ENCODE measurements at places on chromosomes 16 and 17.

DNA sequence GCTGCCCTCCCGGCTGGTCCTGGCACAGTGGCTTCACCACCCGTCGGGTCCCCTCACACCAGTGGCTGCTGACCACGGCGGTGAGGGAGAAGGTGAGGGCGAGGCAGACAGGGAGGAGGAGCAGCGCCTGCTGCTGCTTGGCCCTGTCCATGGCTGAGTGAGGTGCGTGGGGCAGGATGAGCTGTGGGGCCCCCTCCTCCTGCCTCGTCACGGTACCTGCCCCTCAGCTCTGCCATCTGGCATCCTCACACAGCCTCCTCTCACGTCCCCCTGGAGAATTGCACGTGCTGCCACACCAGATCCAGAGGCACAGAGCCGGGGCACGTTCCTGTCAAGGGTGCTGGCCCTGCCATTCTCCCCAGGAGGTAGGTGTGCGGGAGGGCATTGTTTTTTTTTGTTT, at the start of gene GSG1L2:
TSS of gene GSG1L2 (minus strand) at position 159 of the 400 bp plus-strand sequence. CDS start at position 151, 8 bp downstream.
- H3K27ac ChIP-seq: no peak within 1 kb of the TSS
- no peak within 1 kb of the TSS for H3K4me3 ChIP-seq
- H3K4me1 ChIP-seq: no peaks in the 10 kb centered on the region
- peaks cover 59% of the 10 kb centered on the region for H3K27me3 ChIP-seq

DNA sequence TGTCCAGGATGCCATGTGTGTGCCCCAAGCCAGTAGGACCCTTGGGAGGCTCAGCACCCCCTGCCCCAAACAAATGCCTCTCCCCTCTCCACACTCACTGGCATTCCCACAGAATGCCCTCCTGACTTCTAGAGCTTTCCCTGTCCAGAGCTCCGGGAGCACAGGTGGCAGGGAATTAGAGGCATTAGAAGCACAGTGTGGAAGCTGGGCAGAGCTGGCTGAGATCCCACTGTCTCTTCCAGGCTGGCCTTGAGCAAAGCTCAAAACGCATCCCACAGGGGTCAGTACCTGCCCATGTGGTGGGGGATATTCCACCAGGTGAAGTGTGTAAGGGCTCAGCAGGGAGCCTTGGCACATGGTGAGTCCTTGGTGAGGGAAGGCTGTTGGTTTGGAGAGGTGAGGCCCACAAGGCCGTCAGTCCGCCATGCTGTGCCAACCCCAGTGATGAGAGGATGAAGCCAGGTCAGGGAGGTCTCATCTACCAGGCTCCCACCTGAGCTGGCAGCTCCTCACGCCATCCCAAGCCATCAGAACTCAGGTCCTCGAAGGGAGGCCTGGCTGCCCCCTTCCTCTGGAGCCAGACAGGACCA, 18.1 kb downstream of the ENDOV start:
- H3K36me3 ChIP-seq: no peaks in the 10 kb centered on the region
- no peak overlapping the region for H3K27ac ChIP-seq
- H3K4me3 ChIP-seq: no peak overlapping the region
- H3K4me1 ChIP-seq: peaks cover 1% of the 10 kb centered on the region
- no peak for DNase-seq

DNA sequence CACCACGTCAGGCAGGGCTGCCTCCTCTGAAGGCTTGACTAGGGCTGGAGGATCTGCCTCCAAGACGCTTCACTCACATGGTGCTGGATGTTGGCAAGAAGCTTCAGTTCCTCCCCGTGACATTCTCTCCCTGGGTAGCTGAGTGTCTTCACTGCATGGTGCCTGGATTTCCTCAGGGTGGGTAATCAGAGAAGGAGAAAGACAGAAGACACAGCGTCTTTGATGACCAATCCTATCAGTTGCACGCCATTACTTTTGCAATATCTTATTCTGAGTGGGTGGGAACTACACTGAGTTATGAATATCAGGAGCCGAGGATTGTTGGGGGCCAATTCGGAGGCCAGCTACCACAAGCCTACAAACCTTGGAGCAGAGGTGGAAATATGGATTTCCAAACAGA, 139.7 kb downstream of the SHISA6 start:
- H3K4me1 ChIP-seq: no peaks in the 10 kb centered on the region
- no peak overlapping the region for H3K27ac ChIP-seq
- no peak overlapping the region for H3K4me3 ChIP-seq
- no peak for DNase-seq
- no peaks in the 10 kb centered on the region for H3K36me3 ChIP-seq

DNA sequence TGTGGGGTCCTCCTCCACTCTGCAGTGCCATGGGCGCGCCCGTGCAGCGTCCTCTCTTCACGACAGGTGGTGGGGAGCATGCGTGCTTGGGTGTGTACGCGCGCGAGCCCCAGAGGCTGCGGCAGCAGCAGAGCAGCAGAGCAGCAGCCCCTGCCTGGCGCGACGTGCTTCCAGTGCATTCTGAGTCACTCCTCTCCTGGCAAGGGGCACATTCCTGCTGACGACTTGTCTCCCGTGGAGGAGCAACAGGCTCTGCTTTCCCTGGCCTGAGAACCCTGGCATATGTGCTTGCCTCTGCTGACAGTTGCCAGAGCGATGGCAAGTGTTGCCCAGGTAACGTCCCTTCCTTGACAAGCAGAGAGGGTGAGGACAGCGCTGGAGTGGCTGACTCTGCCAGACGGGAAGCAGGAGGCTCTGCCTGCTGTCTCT, 133.8 kb upstream of the PLCG2 start:
- no peak overlapping the region for H3K27ac ChIP-seq
- DNase-seq: no peak
- H3K4me1 ChIP-seq: peaks cover 34% of the 10 kb centered on the region
- peaks cover 3% of the 10 kb centered on the region for H3K36me3 ChIP-seq
- H3K27me3 ChIP-seq: no peaks in the 10 kb centered on the region

DNA sequence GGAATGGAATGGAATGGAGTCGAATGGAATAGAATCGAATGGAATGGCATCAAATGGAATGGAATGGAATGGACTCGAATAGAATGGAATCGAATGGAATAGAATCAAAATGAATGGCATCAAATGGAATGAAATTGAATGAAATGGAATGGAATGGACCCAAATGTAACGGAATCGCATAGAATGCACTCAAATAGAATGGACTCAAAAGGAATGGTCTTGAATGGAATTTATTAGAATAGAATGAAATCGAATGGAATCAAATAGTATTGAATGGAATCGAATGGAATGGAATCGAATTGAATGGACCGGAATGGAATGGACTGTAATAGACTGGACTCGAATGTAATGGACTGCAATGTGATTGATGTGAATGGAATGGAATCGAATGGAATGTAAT, 501.4 kb upstream of the WSB1 start:
- no peak overlapping the region for H3K4me3 ChIP-seq
- no peak overlapping the region for H3K27ac ChIP-seq
- H3K36me3 ChIP-seq: no peaks in the 10 kb centered on the region
- no peak for DNase-seq
- H3K27me3 ChIP-seq: no peaks in the 10 kb centered on the region

DNA sequence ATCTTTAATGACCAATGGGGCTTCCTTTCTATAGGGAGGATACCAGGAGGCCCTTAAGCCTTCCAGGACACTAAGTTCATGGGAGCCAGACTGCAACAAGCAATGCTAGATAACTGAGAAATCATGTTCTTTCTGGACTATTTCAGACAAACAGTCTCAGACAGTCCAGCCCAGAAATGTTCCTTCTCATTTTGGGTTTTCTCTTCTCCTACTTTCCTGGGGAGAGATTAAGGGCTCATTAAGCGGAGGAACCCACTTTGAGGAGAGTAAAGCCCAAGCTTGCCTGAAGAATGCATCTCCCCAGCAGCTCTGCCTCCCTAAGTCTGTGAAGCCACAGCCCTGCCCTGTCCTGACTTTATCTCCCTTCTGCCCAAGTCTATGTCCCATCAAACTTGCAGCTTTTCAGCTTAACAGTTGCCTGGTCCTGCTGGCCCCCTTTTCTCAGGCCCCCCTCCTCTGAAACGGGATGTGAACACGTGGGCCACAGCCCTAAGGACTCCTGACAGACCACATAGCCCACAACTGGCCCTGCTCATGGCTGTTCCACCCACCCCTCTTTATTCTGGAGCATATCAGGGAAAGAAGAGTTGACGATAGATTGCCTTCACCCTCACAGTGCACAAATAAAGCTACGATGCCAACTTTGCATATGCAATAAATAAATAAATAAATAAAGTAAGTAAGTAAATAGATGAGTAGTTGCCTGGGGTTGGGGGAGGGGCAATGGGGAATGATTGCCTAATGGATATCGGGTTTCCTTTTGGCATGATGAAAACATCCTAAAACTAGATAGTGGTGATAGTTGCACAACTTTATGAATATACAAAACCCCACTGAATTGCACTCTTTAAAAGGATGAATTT, 111.0 kb downstream of the N4BP1 start:
- no peak overlapping the region for H3K27ac ChIP-seq
- H3K4me3 ChIP-seq: no peak overlapping the region
- DNase-seq: no peak
- no peaks in the 10 kb centered on the region for H3K36me3 ChIP-seq

DNA sequence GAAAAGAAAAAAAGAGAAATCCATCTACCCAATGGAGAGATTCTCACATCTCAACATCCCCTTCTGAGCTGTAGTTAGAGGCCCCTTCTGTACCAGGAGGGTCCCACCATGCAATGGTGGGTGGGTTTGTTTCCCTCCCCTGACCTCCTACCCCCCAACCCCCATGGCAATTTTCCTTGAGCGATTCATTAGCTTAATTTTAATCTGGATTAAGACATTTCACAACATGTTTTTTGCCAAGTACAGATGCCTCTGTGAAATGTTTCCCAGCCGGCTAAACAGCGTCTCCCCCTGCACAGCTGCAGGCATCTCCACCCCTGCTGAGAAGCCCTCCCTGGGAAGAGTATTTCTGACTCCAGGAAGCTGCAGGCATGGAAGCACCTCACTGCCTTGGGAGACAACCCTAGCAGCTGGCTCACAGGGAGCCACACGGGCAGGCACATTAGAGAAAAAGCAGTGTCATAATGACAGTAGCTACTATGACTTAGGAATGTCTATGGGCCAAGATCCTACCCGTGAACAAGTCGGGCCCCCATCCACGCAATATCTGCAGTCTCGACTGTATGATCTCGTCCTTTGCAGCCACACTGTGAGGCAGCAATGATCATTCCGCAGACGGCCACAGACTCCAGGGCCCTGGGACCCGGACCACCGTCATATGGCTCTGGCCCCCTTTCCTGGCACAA, 117.3 kb downstream of the ADCY9 start:
- H3K27ac ChIP-seq: peak overlapping the region; percentile 57
- no peak overlapping the region for H3K4me3 ChIP-seq
- no peak for DNase-seq
- H3K4me1 ChIP-seq: peaks cover 26% of the 10 kb centered on the region
- no peaks in the 10 kb centered on the region for H3K36me3 ChIP-seq

- H3K36me3 ChIP-seq: peaks cover 89% of the 10 kb centered on the region
- peaks cover 12% of the 10 kb centered on the region for H3K4me1 ChIP-seq
- no peaks in the 10 kb centered on the region for H3K27me3 ChIP-seq
- peak overlapping the region; percentile 41 for H3K4me3 ChIP-seq
- peak overlapping the region; percentile 84 for H3K27ac ChIP-seq
Observed at GRCh38 chr16:27539120-27539519, 10.6 kb downstream of the GTF3C1 start.

GRCh38 chr17:27376637-27377547, 79.4 kb upstream of the KSR1 start:
- H3K36me3 ChIP-seq: no peaks in the 10 kb centered on the region
- H3K27ac ChIP-seq: no peak overlapping the region
- no peaks in the 10 kb centered on the region for H3K4me1 ChIP-seq
- peaks cover 23% of the 10 kb centered on the region for H3K27me3 ChIP-seq
- no peak overlapping the region for H3K4me3 ChIP-seq
- no peak for DNase-seq

DNA sequence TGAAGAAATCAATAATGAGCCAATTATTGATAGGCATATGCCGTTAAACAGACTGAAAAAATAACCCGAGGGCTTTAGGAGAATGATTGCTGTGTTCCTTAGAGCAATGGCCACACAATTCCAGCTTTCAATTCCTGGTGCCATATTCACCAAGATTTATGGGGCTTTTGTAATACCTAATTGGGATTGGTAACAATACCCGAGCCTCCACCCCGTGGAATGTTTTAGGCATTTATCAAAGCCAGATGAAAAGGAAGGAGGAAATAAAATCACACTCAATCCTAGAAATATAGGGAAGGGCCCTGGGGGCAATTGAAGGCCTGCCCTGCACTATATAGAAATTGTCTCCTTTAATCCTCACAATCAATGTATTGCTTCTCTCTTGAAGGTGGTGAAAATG, 42.1 kb upstream of the MLYCD start:
- no peak for DNase-seq
- no peaks in the 10 kb centered on the region for H3K36me3 ChIP-seq
- H3K27me3 ChIP-seq: peaks cover 12% of the 10 kb centered on the region
- H3K4me3 ChIP-seq: no peak overlapping the region
- H3K27ac ChIP-seq: no peak overlapping the region

DNA sequence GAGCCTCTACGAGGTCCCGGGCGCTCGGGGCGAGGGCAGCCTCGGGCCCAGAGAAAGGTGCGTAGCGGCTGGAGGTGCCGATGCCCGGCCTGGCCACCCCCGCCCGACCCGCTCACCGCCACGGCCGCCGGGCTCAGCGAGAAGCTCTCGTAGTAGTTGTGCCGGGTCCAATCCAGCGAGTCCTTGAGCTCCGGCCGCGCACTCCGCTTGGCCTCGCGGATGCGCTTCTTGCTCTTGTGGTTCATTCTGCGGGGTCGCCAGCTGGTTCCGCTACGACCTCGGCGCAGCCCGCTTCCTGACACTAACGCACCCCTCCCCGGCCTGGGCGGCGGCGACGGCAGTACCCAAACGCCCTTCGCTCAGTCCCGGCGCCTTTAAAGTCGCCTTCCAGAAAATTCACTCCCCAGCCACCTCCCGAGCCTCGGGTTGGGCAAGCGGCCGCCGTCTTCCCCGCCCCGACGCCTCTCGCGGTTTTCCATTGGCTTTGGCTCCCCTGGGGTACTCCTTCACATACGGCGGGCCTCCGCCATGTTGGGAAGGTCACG, at the start of gene JMJD6:
TSS of gene JMJD6 (minus strand) at position 376 of the 545 bp plus-strand sequence. CDS start at position 245, 131 bp downstream.
- H3K36me3 ChIP-seq: peaks cover 96% of the 10 kb centered on the region
- peak within 1 kb of the TSS; percentile 99 for H3K27ac ChIP-seq
- peaks cover 39% of the 10 kb centered on the region for H3K4me1 ChIP-seq
- no peaks in the 10 kb centered on the region for H3K27me3 ChIP-seq

DNA sequence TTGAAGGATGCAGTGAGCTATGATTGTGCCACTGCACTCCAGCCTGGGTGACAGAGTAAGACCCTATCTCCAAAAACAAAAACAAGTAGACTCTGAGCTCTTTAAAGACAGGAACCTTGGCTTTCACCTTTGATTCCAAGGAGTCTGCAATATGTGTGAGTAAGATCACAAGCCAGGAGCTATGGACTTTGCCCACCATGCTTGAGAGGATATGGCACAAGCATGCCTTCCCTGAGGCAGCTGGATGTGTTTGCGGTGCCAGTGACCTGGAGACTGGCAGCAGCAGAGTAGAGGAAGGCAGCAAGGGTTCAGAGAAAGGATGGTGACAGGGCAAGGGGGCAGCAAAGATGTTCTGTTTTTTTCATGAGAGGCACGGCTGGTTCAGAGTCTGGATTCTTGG, 14.5 kb upstream of the PRKCA start:
- H3K4me3 ChIP-seq: no peak overlapping the region
- H3K4me1 ChIP-seq: peaks cover 8% of the 10 kb centered on the region
- no peak for DNase-seq
- H3K27me3 ChIP-seq: peaks cover 15% of the 10 kb centered on the region
- no peaks in the 10 kb centered on the region for H3K36me3 ChIP-seq
- peak overlapping the region; percentile 23 for H3K27ac ChIP-seq
